ENCODE measurements at places on chromosomes 13 and 19.

DNA sequence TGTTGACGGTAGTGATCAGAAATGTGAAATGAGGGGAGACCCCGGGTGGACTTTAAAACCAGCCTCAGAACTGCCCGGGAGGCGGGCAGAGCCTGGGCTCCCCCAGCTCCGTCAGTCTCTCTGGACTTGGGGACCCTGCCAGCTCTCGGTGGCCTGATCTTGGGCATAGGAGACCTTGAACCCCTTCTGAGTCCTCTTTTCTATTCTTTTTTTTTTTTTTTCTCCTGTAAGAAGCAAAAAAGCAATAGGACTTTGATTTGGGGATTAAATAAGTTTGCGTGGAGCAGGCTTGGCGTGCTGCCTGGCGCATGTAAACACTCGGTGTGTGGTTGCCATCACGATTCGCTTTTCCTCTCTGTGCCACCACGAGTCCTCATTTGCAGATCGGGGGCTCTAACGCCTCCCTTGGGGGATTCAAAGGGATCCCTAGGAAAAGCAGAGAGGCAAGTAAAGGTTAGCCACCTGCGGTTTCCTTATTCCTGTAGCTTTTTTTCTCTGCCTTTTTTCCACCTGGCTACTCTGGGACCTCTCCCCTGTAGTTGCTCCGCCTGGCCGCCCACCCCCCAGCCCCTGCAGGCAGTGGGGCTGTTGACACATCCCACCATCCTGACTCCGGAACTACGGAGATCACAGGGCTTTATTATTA is 1.3 kb downstream of the SAFB start:
- DNase-seq, result no peak

GRCh38 chr13:96940961-96941360 is 53.3 kb downstream of the OXGR1 start:
- DNase-seq, result no peak

GRCh38 chr19:16873594-16873993 is 15.2 kb upstream of the F2RL3 start:
- no peak for DNase-seq

DNA sequence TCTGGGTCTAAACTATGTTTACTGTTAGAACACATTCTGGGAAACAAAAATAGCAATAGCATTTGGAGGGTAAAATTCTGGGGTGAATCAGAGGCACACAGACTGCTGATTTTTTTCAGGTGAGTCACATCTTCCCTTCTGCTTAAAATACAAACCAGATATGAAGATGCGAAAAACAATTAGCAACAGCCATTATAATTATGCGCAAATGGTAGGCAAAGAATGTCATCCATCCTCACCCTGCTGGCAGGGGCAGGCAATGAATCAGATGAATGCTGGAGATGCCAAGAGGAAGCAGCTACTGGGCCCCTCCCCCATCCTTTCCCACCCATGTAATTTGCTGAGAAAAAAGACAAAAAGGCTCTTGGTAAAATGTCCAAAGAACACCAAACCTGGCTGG is 282.9 kb downstream of the KLF5 start:
- no peak for DNase-seq

DNA sequence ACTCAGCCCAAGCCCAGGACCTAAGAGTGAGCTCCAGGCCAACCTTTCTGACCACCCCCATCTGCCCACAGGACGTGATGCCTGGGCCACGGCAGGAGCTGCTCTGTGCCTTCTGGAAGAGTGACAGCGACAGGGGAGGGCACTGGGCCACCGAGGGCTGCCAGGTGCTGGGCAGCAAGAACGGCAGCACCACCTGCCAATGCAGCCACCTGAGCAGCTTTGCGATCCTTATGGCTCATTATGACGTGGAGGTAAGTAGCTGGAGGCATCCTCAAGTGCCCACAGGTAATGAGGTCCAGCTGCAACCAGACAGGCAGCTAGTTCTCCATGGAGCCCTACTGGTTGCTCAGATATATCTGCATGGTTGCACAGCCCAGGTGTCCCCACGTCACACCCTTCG is 14.8 kb downstream of the DDX39A start:
- no peak for DNase-seq

- no peak for DNase-seq
Measured at GRCh38 chr19:29485293-29485692, 40.5 kb upstream of the VSTM2B start.

- no peak for DNase-seq
Measured at GRCh38 chr13:41942462-41943094, 18.3 kb downstream of the VWA8 start.

DNA sequence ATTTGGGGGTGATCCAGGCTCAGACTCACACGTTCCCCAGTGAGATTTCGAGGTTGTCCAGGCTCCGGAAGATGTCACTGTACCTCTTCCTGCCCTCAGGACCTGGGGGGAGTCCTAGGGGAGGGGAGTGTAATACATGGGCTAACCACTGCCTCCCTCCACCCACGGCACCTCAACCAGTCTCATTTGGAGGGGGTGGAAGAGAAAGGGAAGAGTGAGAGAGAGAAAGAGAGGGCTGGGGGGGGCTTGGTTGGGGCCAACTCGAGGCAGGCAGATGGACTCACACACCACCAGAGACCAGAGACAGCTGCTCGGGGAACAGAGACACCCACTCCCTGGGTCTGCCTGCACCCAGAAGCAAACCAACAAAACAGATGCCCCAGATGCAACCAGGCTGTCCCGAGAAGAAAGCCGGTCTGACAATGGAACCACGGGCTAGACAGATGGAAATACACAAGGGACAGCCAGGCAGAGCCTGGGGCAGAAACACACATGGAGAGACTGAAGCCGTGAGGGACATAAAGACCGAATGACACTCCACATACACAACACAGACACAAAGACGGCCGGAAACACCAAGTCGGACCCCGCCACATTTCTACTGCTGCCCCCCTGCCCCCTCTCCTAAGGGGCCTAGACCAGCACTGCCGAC is 825 bp downstream of the GMIP start:
- DNase-seq, result peak; percentile 7

- DNase-seq, result no peak
Measured at GRCh38 chr19:40755248-40755624, 4.2 kb downstream of the SNRPA start.

DNA sequence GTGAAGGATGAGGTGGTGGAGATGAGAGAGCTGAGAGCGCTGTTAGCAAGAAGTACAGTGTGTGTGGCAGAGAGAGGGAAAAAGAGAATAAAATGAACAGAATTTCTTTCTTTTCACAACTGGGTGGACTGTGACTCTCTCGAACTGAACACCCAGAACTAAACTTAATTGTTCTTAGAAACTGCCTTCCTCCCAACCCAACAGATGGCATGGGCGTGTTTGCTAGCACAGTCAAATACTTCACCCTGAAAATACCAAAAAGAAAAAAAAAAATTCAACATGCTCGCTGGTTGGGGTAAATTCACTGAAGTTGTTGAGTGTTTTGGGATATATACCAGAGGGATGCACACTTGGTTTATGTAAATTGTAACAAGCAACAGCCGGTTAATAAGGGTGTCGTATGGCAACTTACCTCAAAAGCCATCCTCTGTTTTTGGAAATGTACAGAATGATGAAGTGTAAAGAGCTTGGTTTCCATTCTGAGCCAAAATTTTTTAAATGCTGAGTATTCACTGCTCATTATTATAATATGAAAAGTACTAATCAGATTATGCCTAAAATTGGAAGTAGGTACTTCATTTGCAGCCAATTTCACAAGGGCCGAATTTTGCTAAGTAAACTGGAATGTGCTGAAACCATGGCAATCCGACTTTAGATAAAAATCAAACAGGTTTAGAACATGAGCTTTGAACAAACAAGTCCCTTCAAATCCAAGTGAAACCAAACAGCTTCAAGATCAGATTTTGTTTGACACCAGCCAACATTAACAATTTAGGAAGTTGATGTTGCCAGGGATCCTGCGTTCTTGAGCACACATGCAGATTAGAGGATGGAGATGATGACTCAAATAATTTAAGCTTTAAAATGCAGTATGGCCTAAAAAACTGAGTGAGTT is 115.8 kb downstream of the ZIC5 start:
- no peak for DNase-seq

DNA sequence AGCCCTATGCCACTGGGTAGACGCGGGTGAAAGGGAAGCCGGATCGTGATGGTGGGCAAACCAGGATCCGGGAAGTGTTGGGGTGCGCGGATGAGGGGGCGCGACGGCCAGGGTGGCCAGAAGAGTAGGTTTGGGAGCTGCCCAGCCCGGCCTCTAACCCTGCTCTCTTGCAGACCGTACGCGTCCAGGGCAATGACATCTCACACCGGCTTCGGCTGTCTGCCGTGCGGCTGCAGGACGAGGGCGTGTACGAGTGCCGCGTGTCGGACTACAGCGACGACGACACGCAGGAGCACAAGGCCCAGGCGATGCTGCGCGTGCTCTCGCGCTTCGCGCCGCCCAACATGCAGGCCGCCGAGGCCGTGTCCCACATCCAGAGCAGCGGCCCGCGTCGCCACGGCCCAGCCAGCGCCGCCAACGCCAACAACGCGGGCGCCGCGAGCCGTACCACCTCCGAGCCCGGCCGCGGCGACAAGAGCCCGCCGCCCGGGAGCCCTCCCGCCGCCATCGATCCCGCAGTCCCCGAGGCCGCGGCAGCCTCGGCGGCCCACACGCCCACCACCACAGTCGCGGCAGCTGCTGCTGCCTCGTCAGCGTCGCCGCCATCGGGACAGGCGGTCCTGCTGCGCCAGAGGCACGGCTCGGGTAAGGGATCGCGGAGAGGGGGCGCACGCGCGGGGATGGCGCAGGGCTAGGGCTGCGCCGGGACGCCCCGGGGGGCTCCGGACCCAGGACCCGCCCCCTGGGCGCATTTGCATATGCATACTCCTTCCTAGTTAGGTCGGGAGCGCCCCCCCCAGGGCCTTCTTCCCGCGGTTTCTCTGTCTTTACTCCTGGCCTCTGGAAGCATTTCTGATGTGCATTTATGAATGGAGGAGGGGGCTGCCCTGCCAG is 4.1 kb downstream of the VSTM2B start:
- no peak for DNase-seq

- DNase-seq, result no peak
Measured at GRCh38 chr13:53743906-53744305, 715.3 kb downstream of the OLFM4 start.

DNA sequence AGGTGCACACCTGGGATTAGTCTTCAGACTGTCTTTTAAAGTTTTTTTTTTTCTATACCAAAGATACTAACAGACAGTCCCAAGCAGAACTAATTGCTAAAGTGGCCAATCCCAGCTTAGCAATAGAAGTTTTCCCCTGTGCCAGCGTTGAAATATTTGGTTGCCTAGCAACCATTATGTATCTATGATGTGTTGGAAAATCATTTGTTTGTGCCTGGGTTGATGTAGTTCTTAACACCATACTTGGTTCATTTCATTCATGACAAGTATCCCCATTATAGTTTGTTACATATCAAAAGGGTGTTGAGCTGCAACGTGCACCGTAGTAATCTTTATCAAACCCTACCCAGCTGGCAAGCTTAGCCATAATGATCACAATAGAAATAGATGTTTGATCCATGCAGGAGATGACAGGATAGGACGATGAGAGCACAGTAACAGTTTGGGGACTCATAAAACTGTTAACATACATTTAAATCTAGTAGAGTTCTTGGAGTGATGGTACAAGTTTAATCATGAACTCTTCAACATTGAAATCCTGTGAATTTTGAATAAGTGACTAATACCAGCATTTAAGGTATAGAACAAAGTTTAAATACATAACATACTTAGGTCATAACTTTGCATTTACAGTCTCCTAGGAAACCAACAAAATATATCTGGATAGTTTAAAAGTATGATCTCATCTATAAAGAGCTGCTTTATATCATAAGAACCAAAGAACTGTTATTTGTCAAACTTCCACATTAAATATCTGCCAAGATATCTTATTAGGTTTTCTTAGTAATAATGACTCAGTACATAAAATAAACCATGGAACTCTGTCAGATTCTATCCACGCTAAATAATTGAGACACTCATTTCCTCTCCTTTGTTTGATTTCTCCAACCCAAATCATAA is 73.4 kb downstream of the MBNL2 start:
- DNase-seq, result no peak

GRCh38 chr19:15673176-15673654 is 328 bp downstream of the CYP4F12 start:
- no peak for DNase-seq

- DNase-seq, result no peak
Measured at GRCh38 chr13:31011193-31011860, 78.9 kb downstream of the TEX26 start.

DNA sequence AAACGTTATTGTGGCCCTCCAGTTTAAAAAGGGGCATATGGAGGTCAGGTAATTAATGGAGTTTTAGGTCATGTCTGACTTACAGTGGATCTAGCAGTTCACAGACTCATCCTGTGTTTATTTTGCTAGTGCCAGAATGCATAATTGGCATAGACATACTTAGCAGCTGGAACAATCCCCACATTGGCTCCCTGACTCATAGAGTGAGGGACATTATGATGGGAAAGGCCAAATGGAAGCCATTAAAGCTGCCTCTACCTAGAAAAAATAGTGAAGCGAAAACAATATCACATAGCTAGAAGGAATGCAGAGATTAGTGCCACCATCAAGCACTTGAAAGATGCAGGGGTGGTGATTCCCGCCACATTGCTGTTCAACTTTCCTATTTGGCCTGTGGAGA is 610.7 kb downstream of the SLITRK5 start:
- DNase-seq, result no peak

DNA sequence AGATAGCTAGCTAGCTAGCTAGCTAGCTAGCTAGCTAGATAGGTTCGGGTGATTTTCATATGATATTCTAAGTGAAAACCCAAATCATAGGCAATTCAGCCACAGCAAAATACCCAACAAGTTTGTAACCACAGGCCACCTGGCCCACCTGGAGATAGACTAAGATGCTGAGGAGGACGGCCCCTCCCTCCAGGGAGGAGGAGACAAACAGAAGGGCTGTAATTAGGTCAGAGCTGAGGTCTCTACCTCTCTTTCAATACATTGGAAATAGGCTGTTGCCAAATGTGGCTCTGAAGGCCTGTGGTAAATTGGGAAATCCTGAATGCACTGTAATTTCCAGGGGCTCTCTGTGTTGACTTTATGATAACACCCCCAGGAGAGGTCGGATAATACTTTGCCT is 382.2 kb downstream of the FGF9 start:
- DNase-seq, result no peak

GRCh38 chr13:111001636-111002035 is 86.8 kb upstream of the ANKRD10 start:
- no peak for DNase-seq

GRCh38 chr13:28106976-28107375 is 6.6 kb upstream of the FLT3 start:
- no peak for DNase-seq

DNA sequence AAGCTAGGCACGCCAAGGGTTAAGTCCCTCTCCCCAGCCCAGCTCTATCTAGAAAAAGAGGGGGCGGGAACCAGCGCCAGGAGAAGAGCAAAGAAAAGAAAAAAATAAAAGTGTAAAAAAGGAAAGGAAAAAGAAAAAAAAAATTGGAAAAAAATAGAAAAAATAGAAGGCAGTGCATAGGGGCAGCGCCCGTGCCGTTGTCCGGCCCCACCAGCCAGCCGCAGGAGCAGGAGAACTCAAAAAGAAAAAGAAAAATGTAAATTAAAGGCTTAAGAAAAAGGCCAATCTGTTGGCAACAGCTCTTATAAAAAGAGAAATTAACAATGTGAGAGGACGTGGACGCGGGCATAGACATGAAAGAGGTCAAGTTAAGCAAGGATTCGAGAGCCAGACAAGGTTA is 105.4 kb upstream of the ZNF98 start:
- DNase-seq, result no peak

- DNase-seq, result no peak
Measured at GRCh38 chr13:75761369-75761768, 125.2 kb downstream of the LMO7 start.

Measured in stimulated activated CD8-positive, alpha-beta memory T cell treated with anti-CD3 and anti-CD28 coated beads, Interleukin-7, amount 100 ng/mL, for 24 hours (primary cell).